Left ventricle myocardium inferior (tissue), 1 donor: ENCODE measurements at places on chromosomes 3 and 15. TPM values are rescaled to one million over a fixed set of nuclear protein-coding genes. Genes with fewer than 3 reads are reported as not detected.

DNA sequence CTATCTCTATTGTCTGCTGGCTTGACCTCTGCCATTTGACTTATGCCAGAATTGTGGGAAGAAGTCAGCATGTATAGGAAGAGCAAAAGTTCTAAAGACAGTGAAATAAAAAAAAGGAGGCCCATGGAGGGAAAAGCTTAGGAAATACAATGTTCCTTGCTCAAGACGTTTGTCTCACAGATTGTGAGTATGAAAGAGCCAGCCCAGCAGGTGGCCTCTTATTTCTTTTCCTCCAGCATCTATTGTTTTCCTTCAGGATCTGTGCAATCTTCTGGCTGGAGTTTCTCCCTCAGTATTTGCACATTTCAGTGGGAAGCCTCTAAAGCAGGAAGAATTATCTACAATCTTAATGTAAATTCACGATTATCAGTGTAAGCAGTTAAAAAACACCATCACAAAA lies 43.7 kb downstream of the ZDHHC3 start:
- no peak for DNase-seq

GRCh38 chr3:82044930-82045705 lies 283.7 kb upstream of the GBE1 start:
- DNase-seq, result no peak

DNA sequence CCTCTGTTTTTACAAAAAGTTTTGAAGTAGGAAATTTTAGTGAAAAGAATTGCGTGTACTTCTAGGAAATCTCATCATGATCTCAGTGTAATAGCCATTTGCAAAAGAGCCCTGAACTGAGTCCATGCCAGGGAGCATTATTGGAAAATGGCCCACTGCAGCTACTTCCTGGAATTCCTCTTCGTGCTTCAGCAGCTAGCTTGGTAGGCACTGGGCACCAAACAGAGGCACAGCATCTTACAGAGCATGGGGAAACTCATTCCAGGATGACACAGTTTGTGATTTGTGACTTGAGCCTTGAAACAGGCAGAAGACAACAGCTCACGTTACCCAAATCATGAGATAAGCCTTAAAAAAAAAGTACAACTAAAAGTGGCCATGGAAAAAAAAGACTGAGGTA lies 179.1 kb downstream of the WDR72 start:
- no peak for DNase-seq

- no peak for DNase-seq
These were observed 3.6 kb downstream of the CLEC3B start for GRCh38 chr3:45029661-45030060.

Gene PPP2R3A
- 94.9 TPM for total RNA-seq

Gene SST
- not detected for total RNA-seq

DNA sequence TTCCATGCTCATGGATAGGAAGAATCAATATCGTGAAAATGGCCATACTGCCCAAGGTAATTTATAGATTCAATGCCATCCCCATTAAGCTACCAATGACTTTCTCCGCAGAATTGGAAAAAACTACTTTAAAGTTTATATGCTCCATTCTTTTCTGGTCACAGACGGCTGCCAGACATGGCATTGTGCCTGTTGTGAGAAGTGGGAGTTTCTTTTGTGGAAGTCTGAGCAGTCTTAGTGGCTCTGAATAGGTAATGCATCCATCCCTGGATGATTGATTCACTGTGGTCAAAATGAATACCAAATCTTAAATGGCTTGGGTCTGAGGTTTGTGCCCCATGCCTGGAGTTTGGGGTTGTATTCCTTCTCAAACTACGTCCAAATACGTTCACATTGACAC lies 274.5 kb upstream of the AZI2 start:
- no peak for DNase-seq

DNA sequence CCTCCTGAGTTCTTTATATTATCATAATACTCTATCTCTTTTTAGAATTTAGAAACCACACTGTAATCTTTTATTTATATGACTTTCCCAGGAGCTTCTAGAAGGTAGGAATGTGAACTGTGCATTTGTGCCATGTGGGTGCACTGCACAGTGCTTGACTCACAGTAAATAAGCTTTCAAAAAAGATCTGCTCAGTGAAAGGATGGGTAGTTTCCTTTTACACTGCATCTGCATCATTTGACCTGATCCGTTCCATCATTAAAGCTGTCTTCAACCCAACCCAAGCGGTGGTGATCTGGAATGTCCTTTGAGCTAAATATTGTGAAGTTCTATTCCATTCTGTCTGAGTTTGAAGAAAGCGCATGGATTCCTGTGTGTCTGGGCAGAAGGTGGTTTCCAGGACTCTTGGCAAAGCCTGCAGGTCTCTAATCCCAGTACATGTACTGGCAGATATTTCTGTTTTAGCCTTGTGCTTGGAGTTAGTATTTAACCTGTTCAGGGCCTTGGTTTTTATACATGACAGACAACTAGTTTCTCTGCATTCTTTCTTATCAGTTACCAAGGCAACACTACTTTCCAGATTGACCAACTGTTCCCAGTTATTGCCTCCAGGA lies 96.7 kb downstream of the DHX30 start:
- DNase-seq, result no peak

- no peak for DNase-seq
These were observed 262.6 kb downstream of the ABHD5 start for GRCh38 chr3:43953380-43953779.

Gene ZPLD1
- not detected for total RNA-seq

DNA sequence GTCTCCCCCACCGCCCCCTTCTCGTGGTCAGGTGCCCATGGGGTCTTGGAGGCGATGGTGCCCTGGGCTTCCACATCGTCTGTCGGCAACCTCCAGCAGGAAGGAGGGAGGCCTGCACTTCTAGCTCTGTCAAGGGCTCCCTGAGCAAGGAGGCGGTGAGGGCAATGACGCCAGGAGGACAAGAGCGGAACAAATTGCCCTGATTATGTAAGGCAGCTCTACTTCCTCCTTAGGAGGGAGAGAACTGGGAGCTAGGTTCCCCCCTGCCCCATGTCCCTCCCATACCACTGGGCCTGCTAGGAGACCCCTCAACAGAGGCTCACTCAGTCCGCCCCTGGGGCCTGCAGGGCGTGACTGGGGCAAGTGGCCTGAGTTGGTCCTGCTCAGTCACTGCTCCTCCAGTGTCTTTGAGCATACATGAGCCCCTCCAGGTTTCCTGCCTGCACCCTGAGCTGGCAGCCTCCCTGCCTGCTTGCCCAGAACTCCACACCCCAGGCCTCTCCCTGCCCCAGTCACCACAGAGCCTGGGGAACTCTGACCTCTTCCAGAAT lies 56.1 kb downstream of the CACNA2D2 start:
- DNase-seq, result no peak

- no peak for DNase-seq
These were observed 39.2 kb upstream of the TFRC start for GRCh38 chr3:196121066-196121465.

DNA sequence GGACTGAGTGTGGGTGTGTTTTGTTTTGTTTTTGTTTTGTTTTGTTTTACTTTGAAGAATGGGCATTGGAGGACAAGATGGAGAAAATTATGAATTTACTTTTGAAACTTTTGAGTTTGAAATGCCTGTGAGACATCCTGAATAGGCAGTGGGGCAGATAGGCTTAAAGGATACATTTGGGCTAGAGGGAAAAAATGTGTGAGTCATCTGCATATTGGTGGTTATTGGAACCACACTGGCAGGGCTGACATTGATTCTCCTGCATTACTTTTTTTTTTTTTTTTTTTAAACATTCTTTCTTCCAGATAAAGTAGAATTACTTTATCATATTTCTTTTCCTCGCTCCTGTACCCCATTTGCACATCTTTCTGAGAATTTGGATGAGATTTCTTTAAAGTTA lies 56.1 kb downstream of the CALML4 start:
- no peak for DNase-seq

DNA sequence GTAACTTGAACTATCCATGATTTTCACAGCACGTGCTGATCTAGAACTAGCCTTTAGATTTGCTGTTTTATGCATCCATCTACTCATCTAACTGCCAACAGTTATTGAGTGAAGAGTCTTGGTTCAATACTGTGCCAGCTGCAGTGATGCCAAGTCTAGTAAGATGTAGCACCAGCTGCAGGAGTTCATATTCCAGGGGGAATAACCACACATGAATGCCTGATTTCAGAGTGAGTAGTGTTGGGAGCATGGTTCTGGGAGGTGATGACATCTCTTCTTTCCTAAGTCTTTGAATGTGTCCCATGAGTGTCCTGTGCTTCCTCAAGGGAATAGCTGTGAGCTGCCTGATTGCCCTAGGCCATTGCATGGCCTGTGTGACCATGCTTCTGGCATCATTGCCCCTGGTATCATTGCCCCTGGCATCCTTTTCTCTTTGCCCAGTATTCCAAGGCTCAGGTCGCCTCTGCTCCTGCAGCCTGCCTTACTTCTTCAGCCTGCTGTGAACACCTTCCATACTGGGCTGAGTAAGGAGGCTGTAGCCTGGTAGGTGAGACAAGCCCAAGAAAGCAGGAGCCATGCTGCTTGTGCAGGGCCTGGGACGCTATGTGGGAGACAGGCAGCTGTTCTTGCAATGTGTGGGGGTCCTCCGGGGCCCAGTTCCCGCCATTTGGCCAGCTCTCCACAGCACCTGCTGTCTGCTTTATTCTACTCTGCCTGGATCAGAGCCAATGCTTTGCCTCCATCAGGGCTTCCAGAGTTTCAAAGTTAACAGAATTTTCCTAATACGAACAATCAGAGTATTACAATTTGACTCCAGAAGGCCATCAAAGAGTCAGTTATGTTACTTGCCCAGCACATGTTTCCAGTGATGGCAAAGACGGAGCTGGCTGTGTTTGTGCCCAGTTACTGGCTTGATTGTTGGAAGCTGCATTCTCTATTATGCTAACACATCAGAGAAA lies 73.2 kb downstream of the CLSTN2 start:
- DNase-seq, result no peak

- no peak for DNase-seq
These were observed 271.0 kb downstream of the SUCLG2 start for GRCh38 chr3:67383379-67383778.

GRCh38 chr15:100869151-100869999 lies 10.3 kb upstream of the ALDH1A3 start:
- DNase-seq, result no peak

Gene ABHD14A
- total RNA-seq, result 25.8 TPM

DNA sequence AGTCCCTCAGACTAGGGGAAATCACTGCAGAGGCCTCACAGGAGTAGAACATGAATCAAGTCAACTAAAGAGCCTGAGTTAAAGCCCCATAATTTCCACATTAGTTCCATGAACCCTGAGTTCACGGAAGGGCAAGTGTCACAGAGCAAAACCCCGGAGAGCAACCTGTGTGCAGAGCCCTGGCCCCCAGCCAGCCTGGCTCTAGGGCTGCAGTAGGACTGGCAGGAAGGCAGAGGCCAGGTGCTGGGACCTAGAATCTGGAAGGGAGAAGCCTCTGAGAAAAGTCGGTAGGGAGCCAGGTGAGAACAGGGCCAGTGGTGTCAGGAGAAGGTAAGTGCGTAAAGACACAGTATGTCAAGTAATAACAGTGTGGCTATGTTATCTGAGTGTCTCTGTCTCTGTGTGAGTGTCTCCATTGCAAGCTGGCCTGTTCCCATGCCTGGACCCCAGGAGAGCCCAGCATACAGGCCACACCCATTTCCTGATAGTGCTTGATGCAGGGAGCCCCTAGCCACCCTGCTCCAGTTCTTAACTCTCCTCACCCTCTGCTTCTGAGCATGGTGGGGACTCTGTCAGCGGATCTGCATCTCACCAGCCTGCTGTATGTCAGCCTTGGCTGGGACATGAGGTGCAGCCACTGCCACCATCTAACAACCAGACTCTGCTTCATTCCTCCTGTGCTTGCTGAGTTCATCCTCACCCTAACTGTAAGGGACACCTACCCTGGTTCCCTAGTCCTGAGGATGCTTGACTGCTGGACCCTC lies 11.3 kb upstream of the MANF start:
- DNase-seq, result no peak
